Stimulated activated CD8-positive, alpha-beta memory T cell treated with anti-CD3 and anti-CD28 coated beads, Interleukin-4, amount 100 ng/mL, for 1 hour (primary cell): ENCODE measurements at places on chromosomes 11 and 22.

DNA sequence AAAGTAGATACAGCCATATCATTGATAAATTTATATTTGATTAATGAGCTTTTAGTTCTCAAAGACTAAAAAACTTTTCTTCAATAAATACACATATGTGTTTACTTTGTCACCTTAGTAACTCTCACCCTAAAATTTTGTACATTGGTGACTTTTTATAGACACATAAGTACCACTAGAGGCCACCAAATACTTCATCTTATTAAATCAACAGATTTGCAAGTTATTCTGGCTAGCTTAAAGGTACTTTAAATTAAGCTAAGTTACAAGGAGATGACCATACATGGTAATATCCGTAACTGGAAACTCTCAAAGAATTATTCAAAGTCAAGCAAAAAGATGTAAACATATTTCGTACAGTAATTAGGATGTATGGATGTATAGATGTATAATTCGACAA is 112.2 kb downstream of the SBF2 start:
- DNase-seq = no peak

- no peak for DNase-seq
Observed at GRCh38 chr22:50361222-50361621, 18.1 kb downstream of the PPP6R2 start.

DNA sequence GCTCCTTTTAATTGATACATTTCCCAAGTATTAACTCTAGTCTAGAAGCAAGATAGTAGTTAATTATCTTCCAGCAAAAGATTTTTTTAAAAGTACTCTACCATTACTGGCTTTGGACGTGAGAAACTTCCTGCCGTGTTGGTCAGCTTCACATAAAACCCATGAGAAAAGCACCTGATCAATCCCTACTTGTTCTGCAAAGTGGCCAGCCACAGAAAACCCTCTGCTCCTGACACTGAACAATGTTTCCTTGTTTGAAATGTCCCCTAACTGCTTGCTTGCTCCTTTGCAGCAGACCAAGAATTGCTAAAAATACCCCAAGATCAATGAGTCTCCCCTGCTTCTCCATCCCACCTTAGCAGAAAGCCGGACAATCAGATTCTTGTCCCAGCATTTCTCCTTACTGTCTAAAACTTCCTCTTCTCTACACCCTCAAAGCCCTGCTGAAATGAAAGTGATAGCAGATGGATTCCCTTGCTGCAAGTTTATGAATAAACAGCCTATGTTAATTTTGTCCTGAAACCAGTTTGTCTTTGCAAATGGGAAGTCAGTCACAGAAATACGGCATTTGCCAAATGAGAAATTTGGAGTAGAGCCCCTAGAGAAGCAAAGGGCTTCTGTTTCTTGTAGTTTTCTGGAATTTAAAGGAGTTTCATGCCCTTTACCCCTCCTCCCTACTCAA is 207.1 kb upstream of the ARHGAP20 start:
- DNase-seq = no peak

- no peak for DNase-seq
Observed at GRCh38 chr22:40325315-40325714, 21.0 kb upstream of the ADSL start.
